ENCODE measurements at places on chromosomes 4 and X.
A peak's percentile ranks its signal among the peaks of the same experiment; 100 is the strongest.

DNA sequence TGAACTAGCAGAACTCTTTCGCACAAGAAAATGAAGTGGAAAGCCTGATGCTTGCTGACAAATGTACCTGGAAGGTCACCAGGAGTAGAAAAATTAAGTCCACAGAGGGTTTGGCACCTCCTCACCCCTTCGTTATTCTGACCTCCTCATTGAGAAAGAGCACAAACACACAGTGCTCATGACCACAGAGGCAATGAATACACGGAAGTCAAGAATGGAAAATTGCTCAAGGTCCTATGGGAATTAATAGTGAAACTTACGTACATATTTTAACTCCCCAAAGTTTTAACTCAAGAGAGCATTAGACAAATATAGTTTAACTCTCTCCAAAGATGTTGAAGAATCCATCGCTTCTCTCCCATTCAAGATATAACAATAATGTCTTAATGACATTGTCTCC lies 83.6 kb upstream of the CAMK2D start:
- DNase-seq, result no peak

- DNase-seq, result no peak
Measured at GRCh38 chrX:104428231-104428630, 137.8 kb upstream of the IL1RAPL2 start.

DNA sequence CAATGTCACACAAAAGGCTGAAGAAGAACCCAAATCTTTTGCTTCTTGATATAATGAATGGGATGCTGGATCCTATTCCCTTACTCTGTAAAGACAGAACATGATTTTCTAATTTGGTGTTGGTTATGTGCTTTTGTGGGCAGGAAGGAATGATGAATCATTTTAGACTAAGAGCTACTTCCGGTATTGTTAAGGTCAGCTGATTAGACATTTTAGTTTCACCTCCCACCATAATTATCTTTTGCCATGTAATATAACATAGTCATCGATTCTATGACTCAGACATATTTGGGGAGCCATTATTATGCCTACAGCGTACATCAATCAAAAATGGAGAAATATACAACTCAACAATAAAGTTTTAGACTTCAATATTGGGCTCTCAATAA lies 265.3 kb downstream of the ZNF674 start:
- no peak for DNase-seq

- peak; percentile 10 for DNase-seq
Measured at GRCh38 chr4:84417997-84418709, 80.9 kb downstream of the NKX6-1 start.

DNA sequence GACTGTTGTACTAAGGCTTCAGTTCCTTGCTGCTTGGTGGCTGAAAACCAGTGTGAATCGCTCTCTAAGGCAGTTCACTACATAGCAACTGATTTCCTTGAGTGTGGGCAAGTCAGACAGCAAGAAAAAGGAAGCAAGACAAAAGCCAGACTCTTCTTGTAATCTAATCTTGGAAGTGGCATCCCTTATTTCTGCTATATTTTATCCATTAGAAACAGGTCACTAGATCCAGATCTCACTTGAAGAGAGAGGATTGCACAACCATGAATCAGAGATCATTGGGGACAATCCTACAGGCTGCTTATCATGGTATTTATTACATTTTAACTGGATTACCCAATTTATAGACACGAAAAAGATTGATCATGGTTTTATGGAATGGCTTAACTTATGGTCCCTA lies 684.5 kb downstream of the GRID2 start:
- no peak for DNase-seq

DNA sequence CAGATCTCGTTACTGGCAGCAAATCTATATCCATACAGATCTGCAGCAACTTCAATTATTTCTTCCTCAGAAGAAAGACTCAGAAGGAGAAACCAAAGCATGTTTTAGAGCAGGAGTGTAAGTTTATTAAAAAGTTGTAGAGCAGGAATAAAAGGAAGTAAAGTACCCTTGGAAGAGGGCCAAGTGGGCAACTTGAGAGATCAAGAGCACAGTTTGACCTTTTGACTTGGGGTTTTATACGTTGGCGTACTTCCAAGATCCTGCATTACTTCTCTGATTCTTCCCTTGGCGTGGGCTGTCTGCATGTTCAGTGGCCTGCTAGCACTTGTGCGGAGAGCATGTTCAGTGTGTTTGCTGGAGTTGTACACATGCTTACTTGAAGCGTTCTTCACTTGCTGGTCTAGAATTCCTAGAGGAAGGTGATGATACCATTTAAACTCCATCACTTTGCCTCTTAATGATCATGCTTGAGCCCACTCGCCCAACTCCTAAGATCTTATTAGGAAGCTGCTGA lies 1114.7 kb upstream of the PABPC4L start:
- no peak for DNase-seq

DNA sequence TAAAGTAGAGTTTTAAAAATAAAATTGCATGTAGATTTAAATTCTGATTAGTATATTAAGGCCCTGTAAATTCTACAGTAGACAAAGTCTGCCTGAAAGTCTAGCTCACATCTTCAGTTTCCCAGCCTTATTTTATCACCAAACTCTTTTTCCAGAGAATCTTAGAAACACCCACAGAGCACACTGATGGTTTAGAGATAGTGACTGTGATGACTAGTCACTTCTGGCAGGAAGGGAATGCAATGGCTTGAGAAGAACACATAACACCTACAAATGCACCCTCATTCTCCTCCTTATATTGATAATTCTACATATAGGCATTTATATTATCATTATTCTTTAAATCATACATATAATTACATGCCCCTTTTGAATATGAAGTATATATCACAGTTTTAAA lies 232.9 kb downstream of the ARAP2 start:
- DNase-seq, result no peak

DNA sequence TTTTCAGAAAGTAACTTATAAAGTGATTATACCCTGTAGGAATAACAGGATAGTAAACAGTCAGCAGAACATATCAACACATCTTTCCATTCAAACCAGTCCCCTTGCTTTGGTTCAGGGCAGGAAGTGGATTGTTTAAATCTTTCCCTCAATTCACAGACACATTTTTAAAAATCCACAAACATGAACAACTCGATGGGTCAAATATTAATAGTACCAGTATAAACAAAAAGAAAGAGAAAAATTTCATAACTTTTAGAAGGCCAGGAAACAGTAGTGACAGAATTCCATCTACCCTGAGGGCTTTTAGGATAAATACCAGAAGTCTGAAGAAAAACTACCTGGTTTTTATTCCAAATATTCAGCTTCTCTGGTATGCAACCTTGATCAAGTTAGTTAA lies 1072.8 kb upstream of the PABPC4L start:
- DNase-seq, result no peak

GRCh38 chr4:80077639-80078038 lies 4.6 kb upstream of the ANTXR2 start:
- DNase-seq, result no peak

DNA sequence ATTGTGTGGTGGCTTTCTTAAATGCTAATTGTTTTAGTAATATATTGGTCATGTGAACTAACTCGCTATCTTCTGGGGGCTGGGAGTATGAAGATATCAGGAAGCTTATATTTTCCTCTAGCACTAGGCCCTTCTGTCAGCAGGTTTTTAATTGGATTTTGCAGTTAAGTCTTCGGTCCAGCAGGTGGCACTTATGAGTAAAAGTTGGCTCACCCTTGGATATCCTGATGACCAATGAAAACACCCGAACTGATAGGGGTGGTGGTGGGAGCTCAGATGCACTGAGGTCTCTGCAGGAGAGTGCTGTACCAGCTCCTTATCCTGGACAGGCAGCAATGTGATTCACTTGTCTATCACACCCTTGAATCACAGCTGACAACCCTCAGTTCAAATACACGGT lies 1365.8 kb upstream of the DIAPH2 start:
- DNase-seq, result no peak

- peak; percentile 12 for DNase-seq
Measured at GRCh38 chrX:25721564-25721963, 416.6 kb upstream of the MAGEB18 start.

DNA sequence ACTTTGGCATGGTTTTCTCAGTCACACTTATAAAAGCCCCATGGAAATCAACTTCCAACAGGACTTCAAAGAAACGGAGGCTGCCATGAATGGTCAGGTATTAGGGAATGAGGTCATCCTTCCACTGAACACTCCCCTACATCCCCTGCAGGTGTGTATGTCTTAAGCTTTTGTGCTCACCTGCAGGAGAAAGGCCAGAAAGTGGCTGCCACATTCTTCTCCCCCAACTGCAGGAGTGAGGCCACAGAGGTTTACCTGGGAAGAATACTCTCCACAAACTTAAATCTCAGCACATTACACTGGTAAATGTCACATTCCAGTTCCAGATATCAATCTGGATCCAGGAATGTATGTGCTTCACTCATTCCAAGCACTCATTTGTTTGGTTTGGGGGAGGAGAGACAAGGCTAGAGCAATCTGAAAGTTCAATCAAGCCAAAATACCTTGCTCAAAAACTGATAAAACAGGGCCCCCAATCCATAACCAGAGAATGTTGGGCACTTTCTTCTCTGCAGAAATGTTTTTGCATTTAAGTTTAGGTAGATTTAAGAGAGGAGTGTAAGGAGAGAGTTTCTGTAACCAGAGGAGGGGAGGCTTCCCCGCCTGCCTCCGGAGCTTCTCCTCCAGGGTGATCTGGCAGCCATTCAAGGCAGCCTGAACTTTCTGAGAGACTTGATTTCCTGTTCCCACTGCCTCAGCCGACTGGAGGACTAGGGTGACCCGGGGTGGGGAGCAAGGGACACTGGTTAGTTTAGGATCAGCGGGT lies 15.4 kb downstream of the FAM9C start:
- no peak for DNase-seq

Measured in NCI-H2171 treated with DMSO at 0.1 percent for 48 hours (cell line).